Posterior vena cava (tissue), 2 donors: ENCODE measurements at places on chromosomes 11 and 22.

DNA sequence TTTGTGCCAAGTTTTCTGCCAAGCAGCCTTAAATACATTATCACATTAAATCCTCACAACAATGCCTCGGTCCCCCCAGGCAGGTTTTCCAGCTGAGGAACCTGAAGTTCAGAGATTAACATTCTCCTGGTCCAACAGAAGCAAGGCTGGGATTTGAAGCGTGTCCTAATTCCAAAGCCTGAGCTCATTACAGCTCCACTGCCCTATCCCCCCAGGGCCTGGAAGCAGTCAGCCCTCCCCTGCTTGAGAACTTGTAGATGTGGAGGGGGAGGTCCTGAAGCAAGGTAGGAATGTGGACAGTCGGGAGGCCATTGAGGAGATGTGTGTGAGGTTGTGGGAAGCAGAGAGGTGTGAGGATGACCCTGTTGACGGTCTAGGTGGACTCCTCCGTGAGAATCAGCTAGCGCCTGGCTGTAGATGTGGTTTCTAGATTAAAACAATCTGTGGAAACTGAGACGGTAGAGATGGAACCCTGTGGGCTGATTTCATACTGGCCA, 8.1 kb downstream of the GRAMD1B start:
- DNase-seq: no peak

- no peak for DNase-seq
Measured at GRCh38 chr11:115905341-115906000, 401.3 kb upstream of the CADM1 start.

DNA sequence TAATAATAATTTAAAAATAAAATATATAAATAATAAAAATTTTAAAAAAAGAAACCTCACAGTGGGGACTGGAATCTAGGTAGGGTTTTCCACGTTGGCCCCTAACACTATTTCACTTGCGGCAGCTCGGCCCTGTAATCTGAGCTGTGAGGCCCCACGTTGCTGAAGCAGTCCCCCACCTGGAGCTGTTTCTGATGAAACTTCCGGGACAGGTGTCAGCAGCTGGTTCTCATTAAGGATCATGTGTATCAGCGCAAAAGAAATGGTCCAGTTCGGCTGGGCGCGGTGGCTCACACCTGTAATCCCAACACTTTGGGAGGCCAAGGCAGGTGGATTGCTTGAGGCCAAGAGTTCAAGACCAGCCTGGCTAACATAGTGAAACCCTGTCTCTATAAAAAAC, 17.3 kb downstream of the RHOD start:
- no peak for DNase-seq

DNA sequence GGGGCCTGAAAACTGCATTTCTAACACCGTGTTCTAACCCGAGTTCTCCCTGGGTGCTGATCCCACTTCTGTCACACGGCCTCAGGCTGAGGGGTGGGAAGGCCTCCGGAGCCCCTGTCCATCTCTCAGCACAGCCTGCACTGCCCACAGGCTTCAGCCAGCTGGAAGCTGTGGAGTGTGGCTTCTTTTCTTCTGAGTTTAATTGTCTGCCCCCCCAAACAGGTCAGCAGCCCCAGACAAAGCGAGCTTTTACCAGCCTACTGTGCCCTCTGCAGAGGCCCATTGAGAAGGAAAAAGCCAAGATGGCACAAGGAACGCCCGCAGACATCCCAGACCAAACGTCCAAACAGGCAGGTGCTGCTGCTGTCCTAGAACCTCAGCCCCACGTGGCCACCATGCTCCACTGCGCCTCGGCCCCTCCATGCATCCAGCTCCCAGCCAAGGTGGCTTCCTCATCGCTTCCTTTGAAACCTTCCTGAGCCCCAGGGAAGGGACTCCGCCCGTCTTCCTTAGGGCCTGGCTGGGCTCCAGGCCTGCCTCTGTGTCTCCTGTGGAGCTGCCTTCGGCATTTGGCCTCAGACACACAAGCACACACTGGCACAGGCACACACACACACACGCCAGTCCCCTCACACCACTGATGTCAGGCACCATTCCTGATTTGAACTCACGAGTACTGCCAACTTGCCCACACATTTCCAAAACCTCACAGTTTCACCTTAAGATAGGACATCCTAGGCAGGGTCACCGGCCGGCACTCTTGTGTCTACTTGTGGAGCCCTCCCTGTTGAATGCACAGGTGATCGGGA, 1.7 kb downstream of the MOB2 start:
- peak; percentile 76 for DNase-seq

GRCh38 chr11:10019906-10020682, 273.9 kb downstream of the SBF2 start:
- no peak for DNase-seq

DNA sequence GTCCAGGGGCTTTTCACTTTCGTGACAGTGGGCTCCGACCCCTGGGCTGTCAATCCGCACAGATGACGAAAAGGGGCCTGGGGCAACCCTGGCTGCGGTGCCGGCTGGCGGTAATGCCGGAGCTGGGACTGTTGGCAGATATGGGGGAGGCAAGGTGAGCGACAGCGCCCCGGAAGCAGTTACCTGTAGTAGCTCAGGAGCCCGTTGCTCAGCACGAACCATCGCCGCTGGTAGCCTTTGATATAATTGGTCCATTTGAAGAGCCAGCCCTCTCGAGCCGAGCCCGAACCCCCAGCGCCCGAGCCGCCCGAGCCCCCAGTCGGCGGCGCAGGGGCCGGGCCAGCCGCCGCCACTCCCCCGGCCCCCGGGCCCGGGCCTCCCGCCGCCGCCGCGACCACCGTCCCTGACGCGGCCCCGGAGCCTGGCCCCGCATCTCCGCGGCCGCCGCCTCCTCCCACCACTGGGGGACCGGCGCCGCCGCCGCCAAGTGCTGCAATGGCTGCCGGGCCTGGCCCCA, 396 bp downstream of the OSBP start:
- peak; percentile 85 for DNase-seq

DNA sequence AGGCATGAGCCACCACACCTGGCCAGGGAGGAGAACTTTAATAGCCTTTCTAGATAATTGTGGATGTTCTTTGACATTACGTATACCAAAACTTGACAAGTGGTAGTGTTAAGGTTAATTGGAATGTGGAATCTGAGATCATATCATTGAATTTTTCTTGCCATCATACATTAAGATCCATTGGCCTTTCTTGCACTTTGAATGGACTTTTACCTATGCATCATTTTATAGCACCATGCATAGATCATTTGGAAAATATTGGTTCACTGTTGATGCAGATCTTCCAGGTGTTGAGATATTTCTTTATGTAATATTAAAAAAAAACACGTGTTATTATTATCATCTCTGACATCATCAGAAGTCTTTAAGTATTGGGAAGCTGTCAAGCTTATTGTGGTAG, 36.5 kb downstream of the ACER3 start:
- no peak for DNase-seq

DNA sequence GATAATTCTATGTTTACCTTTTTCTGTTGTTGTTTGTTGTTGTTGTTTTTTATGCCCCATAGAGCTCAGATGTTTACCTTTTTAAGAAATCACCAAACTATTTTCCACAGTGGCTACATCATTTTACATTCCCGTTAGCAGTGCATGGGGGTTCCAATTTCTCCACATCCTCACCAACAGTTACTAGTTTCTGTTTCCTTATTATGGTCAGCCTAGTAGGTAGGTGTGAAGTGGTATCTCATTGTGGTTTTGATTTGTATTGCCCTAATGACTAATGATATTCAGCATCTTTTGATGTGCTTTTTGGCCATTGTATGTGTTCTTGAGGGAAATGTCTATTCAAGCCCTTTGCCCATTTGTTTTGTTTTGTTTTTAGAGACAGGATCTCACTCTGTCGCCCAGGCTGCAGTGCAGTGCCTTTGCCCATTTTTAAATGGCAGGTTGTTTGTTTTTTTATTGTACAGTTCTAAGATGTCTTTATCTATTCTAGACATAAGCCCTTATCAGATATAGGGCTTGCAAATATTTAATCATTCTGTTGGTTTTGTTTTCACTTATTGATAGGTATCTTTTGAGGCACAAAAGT, 27.5 kb downstream of the CHEK2 start:
- DNase-seq: no peak

- DNase-seq: no peak
Measured at GRCh38 chr22:40325315-40325714, 21.0 kb upstream of the ADSL start.

DNA sequence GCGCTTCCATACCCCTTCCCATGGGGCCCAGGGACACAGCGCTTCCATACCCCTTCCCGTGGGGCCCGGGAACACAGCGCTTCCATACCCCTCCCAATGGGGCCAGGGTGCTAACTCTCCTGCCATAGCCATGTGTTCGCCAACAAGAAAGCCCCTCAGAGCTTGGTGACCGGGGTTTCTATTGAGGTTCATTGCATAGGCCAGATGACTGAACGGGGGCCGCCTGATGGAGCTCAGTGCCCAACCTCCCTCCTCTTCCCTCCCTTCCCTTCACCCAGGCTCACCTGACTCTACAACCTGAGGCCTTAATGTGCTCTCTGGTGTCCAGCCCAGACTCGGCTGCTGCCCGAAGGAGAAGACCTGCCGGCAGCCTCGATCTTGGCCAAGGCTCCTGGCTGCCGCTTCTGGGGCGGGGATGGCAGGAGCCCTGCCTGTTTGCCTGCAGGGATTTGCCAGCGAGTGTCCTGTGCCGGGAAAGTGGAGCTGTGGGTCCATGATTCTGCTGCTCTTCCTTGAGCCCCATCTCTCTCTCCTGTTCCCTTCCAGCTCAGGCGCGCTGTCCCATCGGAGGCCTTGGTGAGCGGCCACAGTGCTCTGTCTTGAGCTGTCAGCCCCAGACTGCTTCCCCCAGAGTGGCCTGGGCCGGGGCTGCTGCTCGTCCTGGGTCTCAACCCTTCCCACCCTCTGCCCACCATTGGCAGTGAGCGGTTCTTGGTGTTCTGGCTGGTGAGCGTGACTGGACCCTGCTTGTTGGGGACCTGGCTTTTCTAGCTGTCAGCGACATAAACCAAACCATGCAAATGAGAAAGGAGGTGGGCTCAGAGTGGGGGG, 267.0 kb downstream of the TBC1D22A start:
- peak; percentile 70 for DNase-seq

GRCh38 chr11:78840200-78840599, 265.5 kb upstream of the NARS2 start:
- no peak for DNase-seq

DNA sequence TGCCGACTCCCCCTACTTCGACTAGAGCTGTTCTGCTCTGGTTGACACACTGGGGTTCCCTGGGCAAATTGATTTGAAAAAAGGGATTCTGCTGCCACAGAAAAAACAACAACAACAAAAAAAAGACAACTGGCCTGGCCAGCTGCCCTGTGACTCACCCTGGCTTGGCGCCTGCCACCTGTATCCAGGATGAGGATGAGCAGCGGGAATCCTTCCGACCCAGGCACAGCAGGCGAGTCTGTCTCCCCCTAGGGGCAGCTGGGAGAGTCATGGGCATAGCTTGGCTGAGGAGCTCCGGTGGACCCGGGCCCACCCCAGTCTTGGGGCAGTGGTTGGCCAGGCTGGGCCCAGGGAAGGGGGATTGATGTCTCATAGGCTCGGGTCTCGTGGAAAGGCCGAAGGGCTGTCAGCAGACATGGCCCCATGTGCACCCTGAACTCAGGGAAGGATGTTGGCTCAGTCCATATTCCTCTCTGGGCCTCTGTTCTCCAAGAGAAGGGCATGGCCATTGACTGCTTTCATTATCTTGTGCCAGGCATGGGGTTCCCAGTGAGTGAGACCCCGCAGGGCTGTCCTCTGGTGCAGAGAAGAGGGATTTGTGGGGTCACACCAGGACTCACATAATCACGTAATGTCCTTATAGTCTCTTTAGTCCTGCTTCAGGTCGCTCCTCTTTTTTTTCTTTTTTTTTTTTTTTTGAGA, 10.4 kb upstream of the SUN2 start:
- DNase-seq: no peak

DNA sequence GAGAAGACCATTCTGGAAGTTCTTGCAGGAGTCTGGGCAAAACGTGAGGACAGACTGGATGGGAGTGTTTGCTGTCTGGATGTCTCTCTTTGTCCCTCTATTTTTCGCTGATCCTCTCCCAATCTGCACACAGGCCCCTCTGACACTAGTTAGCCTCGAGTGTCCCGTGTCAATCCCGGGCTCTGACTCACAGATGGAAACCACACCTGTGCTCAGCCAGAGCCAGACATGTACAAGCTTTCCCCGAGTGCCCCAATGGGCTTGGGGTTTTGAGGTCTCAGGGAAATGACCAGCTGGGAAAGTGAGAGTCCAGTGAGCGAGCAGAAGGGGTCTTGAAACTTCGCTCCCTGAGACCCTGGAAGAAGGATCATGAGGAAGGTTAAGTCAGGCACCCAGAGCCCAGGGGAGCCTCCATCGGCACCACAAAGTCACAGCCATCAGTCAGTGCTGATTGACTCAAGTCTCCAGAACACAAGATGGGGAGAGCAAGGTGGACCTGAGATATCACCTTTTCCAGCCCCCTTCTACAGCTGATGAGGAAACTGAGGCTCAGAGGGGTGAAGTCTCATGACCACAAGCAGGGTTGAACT, 13.9 kb downstream of the APOL2 start:
- DNase-seq: no peak

DNA sequence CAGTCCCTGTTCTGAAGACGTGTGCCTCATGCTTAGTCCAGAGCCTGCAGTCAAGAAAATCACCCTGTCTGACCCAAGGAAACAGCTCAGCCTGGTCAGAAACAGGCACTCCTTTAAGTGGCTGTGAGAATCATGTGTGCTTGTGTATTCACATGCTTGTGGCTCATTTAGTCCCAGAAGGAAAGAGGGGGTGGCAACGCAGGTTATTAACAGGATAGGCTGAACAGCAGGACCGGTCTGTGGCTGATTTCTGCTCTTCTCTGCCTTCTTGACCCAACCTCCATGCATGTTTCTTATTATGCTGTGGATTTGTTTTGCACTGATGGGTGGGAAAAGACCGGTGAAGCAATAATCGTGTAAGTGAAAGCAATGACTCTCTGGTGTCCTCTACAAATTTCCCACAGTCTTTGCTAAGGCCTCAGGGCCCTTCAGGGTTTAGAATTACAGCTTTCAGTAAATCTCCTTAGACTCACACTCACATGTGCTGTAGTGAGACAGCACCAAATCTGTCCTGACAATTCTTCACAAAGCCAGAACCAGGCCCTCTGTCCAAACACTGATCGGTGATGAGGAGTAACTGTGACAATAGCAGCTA, 288.1 kb downstream of the ETS1 start:
- no peak for DNase-seq

DNA sequence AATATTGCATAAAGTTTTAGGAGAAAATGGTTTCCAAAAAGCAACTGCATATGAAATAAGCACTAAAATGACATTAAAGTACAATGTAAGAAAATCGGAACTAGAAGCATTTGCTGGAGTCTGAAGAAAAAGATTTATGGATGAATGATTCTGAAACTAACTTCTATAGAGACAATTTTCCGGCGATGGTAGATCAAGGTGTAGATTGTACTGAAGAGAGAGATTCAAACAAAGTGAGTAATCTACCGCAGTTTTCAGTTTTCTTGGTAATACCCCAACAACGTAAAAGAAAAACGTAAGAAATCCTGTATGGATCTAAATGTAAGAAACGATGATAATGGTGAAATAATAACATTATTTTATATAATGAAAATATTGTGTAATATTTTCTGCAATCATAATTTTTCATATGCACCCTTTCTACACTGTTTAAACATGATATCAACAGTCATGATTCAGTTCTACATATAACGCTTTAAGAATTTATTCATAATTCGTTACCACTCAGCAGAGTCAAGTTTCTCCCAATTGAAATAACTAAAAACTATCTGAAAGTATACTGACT, 1.8 kb upstream of the CDPF1 start:
- no peak for DNase-seq

GRCh38 chr22:37659066-37659896, 758 bp downstream of the PDXP start:
- no peak for DNase-seq
